Cerebellar nuclear complex (tissue), 1 donor: ENCODE measurements at places on chromosomes 4 and X.

DNA sequence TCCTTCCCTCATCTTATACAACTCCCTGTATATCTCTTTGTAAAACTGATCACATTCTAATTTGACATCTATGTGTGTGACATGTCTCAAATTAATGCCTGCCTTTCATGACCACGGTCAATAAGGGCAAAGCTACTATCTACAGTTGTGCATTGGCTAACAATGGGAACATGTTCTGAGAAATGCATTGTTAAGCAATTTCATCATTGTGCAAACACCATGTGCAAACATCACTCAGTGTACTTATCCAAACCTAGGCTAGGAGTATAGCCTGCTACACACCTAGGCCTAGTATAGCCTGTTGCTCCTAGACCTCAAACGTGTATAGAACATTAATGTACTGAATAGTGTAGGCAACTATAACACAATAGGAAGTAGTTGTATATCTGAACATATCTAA lies 95.0 kb downstream of the BANK1 start:
- DNase-seq = no peak

- DNase-seq = peak; percentile 57
Measured at GRCh38 chr4:21697583-21697982, 251.0 kb downstream of the KCNIP4 start.

GRCh38 chrX:141314441-141314840 lies 72.1 kb upstream of the SPANXC start:
- DNase-seq = no peak

DNA sequence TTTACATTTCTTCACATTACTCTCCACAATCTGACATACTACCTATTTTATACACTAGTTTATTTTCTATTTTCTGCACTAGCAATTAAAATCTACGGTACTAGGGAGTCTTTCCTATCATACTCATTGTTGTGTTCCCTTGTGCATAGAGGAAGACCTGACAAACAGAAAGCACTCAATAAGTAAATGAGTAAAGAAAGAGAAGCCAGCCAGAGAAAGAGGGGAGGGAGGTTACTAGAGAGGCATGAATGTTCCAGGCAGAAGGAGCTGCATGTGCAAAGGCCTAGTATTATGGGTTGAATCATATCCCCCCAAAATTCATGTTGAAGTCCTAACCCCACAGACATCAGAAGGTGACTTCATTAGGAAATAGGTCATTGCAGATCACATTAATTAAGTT lies 114.0 kb downstream of the ZAR1 start:
- DNase-seq = no peak

DNA sequence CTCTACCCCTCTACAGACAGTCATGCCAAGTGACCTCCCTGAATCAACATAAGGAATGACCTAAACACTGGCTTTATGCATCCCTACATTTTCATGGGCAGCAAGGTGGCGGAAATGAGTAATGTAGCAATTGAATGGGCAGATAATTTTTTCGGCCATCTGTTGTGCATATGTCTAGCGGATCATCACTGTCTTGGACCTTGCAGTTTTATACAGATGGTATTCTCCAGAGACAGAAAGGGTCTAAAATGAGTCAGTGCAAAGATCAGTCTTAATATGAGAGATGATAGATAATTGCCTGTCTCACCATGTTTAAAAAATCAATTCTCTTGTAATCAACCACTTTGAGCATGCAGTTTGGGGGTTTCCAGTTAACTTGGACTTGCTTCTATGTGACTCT lies 177.3 kb upstream of the DKK2 start:
- no peak for DNase-seq

DNA sequence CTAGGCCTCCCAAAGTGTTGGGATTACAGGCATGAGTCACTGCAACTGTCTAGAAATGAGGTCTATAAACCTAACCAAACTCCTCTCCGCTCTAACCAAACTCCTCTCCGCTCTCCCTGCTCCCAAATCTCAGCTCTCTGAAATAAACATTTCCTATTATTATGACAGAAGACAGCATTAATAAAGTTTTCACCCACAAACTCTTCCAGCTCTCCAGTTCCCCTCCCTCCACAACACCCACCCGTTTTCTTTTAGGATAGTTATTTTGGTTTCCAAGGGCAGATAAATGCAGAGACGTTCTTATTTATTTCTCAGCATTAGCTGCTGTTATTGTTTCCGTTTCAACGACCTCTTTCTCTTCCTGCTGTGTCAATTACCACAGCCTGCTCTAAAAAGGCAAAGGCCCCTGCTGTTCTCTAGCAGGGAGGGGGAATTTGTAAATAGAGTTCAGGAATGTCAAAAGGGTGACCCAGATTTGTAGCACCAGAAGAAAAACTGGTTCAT lies 13.3 kb upstream of the SCD5 start:
- DNase-seq = no peak

GRCh38 chr4:6908432-6909112 lies 1.1 kb upstream of the TBC1D14 start:
- DNase-seq = no peak

DNA sequence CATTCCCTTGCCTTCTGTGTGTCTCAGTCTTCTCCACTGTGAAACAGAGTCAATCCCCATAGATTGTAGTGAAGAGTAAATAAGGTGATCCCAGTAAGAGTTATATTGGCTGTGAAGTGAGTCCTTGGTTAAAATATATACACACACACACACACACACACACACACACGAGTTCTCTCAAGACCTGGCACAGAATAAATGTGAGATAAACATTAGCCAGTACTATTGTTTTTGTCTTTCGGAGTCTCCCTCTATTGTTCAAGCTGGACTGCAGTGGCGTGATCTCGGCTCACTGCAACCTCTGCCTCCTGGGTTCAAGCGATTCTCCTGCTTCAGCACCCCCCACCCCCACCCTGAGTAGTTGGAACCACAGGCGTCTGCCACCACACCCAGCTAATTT lies 44.8 kb upstream of the FAM156A start:
- DNase-seq = no peak

DNA sequence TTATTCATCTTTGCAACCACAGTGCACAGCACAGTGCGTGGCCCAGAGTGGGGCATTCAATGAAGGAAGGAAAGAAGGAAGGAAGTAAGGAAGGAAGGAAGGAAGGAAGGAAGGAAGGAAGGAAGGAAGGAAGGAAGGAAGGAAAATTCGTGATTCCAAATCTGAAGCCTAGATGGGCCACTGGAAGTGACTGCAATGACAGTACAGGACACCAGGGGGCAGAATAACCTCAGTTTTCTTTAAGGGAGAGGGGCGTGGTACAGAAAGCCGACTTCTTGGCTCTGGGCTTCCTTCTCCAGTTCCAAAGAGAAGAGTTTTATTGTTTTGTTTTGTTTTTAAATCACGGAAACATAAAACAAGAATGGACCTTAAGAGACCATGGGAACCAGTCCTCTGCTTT lies 47.8 kb downstream of the APLN start:
- no peak for DNase-seq

DNA sequence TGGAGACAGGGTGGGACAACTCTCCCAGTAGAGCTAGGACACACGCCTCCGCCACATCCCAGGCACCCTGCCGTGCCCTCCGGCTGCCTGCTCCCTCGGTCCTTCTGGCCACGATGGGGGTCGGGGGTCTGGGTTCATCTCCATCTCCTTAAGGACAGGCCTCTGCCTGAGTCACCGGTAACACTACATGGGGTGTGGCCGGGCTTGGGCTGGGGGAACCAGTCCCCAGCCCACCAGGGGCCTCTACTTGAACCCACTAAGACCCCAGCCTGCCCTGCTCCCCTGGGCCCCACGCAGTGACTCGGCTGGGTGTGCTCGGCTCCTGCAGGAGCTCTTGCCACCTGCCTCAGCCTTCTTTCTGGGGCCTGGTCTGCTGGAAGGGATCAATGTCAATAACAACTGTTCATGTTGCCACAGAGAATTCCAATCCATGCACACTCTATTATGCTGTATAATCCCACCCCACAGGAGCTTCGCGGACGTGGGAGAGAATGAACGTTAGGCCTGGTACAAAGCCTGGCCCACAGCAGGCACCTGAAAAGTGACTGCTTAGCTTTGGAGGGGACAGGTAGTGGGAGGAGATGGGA lies 177.7 kb upstream of the PSAPL1 start:
- DNase-seq = no peak

- no peak for DNase-seq
Measured at GRCh38 chr4:41748571-41749475, at the start of gene PHOX2B. PHOX2B (minus strand) TSS chr4:41748725; CDS start chr4:41748610, 115 bp downstream.

GRCh38 chr4:22634541-22635181 lies 58.1 kb upstream of the GBA3 start:
- no peak for DNase-seq

DNA sequence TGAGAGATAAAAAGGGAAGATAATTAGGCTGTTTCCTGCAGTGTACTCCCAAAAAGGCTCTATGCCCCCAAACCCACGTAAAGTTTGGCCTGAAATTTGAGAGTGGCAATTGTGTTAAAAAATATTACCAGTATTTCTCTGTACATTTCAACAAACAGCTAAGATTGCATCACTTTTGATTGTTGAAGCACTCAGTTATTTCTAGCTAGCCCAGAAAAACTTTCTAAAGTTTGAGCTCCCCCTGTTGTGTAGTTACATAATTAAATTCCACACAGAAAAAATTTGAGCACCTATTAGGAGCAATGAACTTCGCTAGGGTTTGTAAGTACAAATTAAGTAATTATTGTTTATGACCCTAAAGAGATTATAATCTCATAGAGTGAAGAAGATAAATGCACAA lies 109.4 kb downstream of the DLG3 start:
- DNase-seq = no peak

DNA sequence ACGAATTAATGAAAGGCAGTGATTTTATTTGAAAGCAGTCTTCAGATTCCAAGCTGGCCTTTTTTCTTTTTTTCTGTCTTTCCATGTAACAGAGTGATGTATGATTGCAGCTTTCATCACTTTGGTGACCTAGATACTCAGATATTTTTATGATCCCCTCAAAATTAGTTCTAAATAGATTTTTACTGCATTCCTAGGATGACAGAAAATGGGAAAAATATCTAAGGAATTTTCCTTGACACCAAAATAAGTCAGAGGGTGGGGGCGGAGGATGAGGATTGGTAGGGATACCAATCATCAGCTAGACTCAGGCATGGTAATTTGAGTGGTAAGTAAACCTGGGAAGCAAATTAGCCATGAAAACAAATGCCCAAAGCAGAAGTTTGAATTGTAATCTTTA lies 11.9 kb upstream of the HMGB2 start:
- DNase-seq = no peak

DNA sequence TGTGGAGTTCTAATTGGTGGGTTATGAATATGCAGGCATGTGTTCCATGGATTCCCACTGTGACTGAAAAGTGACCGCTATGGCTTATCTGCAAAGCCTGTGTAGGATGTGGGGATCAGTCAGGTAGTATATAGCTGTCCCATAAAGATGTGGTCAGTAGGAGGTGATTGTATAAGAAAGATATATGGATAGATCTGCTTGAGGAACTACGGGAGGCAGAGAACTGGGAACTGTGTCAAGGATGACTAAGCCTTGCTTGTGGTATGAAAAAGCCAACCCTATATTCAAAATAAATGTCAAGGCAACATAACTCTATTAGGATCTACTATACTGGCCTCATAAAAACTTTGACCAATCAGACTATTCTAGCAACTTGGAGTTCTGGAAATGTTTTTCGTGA lies 185.2 kb downstream of the KLHL4 start:
- no peak for DNase-seq

- no peak for DNase-seq
Measured at GRCh38 chrX:19810006-19810774, 77.2 kb downstream of the SH3KBP1 start.

- DNase-seq = no peak
Measured at GRCh38 chr4:10085386-10085785, 31.2 kb downstream of the WDR1 start.
